ENCODE measurements at places on chromosomes 4 and X. TPM values are rescaled to one million over a fixed set of nuclear protein-coding genes. Genes with fewer than 3 reads are reported as not detected.

CENPE gene
- total RNA-seq = 1.3 TPM

DNA sequence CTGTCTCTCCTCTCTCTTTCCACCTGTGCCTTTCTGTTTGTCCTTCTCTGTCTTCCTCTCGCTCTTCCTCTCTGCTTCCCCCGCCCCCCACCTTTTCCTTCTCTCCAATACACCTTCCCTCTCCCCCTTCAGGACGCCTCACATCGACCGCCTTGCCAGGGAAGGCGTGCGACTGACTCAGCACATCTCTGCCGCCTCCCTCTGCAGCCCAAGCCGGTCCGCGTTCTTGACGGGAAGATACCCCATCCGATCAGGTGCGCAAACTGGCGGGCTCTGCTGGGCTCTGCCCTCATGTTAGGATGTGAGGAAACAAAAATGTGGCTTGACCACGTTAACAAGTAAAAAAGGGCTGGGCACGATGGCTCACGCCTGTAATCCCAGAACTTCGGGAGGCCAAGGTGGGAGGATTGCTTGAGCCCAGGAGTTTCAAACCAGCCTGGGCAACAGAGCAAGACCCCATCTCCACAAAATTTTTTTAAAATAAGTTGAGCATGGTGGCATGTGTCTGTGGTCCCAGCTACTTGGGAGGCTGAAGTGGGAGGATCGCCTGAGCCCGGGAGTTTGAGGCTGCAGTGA, 35.2 kb downstream of the ARSF start:
- no peaks in the 10 kb centered on the region for H3K4me1 ChIP-seq
- no peaks in the 10 kb centered on the region for H3K36me3 ChIP-seq
- no peak overlapping the region for H3K27ac ChIP-seq

GRCh38 chr4:160159457-160159856, 1056.6 kb downstream of the RAPGEF2 start:
- no peak overlapping the region for H3K4me3 ChIP-seq
- H3K4me1 ChIP-seq = no peaks in the 10 kb centered on the region
- no peaks in the 10 kb centered on the region for H3K36me3 ChIP-seq
- H3K27me3 ChIP-seq = no peaks in the 10 kb centered on the region

DNA sequence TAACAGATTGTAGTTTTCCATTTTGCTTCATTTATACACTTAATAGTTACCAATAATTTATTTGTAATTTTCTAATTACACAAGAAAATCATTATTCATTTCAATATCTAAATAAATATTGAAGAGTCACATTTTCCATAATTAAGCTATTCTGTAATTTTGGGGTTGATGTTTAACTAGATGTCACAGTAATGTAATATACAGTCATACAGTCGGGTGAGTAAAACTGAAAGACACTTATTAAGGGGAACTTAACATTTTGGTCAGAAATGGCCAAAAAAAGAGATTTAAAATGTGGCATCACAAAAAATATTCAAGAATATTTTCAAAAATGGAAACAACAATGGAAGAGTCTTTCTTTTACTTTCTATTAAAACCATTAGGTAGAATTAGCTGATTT, 1080.3 kb downstream of the ARAP2 start:
- no peak for DNase-seq
- H3K4me3 ChIP-seq = no peak overlapping the region
- H3K4me1 ChIP-seq = no peaks in the 10 kb centered on the region
- H3K36me3 ChIP-seq = no peaks in the 10 kb centered on the region
- no peaks in the 10 kb centered on the region for H3K27me3 ChIP-seq

AIMP1 gene
- 37.3 TPM for total RNA-seq

EXOC1L gene
- total RNA-seq = not detected

DNA sequence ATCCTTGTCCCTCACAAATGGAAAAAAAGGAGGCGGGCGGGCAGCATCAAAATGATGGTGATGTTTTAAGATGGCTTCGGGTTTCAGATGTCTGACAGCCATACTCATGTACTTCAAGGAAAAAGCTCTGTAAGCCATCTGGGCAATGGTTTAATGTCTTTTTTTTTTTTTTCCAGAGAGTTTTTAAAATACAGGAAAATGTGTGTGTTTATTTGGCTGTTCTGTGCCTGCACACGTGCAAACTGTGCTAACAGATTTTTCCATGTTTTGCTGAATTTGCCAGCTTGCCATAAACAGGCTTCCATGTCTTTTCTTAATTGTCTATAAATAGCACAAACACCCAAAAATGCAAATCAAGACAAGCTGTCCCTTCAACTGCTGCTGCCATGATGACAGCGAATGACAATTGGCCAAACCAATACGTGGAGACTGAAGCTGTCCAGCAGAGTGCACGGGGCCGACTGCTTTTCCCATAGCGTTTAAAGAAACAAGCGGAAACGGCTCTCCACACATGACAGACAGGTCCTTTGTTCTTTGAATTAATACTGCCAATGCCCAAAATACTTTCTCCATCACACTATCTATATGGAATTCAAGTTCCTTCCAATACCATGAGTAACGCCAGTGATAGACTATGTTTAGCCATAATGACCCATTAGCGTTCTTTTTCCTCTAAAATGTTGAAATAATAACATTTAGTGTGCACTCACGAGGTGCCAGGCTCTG, 35.7 kb downstream of the AFAP1 start:
- peaks cover 90% of the 10 kb centered on the region for H3K4me1 ChIP-seq
- peak overlapping the region; percentile 34 for H3K4me3 ChIP-seq
- no peak for DNase-seq
- peak overlapping the region; percentile 83 for H3K27ac ChIP-seq
- no peaks in the 10 kb centered on the region for H3K36me3 ChIP-seq

DNA sequence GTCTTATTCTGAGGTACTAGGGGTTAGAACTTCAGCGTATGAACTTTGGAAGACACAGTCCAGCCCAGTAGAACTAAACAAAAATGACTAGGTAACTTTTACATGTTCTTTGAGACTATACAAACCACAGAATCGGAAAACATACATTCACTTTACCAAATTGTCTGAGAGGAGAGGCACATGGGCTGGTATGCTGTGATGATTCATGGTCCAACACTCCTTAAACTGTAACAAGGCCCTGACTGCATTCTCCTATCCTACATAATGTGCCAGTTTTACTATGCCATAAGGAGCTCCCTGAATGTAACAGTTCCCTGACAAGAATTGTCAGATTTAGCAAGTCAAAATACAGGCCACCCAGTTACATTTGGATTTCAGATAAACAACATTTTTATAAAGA, 640.0 kb downstream of the RAB28 start:
- no peaks in the 10 kb centered on the region for H3K36me3 ChIP-seq
- no peaks in the 10 kb centered on the region for H3K4me1 ChIP-seq

- no peak overlapping the region for H3K4me3 ChIP-seq
- no peaks in the 10 kb centered on the region for H3K27me3 ChIP-seq
- H3K36me3 ChIP-seq = no peaks in the 10 kb centered on the region
- no peak for DNase-seq
- H3K27ac ChIP-seq = no peak overlapping the region
Observed at GRCh38 chr4:110134269-110134869, 64.0 kb downstream of the ELOVL6 start.

CCDC160 gene
- 0.41 TPM for total RNA-seq

- no peak overlapping the region for H3K27ac ChIP-seq
- no peak for DNase-seq
- no peak overlapping the region for H3K4me3 ChIP-seq
- H3K36me3 ChIP-seq = no peaks in the 10 kb centered on the region
- H3K27me3 ChIP-seq = no peaks in the 10 kb centered on the region
- H3K4me1 ChIP-seq = no peaks in the 10 kb centered on the region
Observed at GRCh38 chr4:184727430-184727829, 6.5 kb downstream of the CENPU start.

Data from thoracic aorta (tissue), 2 donors.